Activated CD4-positive, alpha-beta T cell treated with anti-CD3 and anti-CD28 coated beads for 4 hours (primary cell): ENCODE measurements at places on chromosomes 11 and 22.

DNA sequence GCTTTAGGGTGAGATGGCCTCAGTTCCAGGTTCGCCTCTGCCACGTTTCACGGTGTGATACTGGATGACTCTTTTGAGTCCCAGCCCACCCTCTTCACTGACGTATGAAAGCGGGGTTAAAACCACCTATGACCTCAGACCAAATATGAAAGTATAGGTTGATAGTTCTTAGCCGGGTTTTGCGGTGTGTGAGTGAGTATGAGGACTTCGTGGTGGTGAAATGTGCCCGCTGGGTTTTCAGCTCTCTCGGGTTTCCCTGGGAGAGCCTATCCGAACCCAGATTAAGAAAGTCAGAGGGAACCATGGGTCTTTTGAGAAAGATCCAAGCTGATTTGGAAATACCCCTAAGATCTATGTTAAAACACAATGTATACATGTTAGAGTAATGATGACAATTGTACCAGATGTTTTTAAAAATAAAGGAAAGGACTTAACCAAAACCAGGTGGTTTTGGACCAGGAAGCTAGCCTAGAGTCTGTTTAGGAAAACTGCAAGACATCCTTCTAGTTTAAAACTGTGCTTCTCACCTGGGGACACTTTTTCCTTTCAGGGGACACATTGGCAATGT is 25.8 kb upstream of the ST3GAL4 start:
- DNase-seq = no peak

- no peak for DNase-seq
Observed at GRCh38 chr11:17682848-17683247, 36.5 kb upstream of the MYOD1 start.

DNA sequence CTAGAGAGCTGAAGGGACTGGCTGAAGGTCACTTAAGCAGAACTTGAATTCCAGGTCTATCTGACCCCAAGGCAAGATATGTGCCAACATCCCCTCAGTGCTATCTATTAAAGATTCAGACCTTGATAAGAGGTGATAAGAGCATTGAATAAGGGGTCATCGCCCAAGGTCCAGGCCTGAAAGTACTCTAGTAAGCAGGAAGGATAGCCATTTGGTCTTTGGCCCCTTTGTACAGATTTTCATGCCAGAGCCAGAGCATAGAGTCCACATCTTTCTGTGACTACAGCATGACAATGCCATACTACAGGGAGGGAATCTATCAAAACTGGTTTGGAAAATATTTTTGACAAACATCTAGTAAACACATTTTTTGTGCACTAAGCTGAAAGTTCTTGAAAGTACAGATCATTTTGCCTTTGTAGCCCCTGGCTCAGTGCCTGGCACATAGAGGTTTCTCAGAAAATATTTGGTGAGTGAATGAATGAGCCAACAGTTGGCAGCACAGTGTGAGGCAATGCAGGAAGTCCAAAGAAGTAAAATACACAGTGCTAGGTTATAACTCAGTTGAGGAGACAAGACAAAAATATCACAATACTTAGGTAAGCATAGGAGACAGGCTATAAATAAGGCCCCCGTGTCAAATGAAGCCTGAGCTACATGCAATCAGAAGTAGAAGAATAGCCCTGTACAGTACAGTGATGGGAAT is 15.1 kb upstream of the RRAS2 start:
- no peak for DNase-seq

DNA sequence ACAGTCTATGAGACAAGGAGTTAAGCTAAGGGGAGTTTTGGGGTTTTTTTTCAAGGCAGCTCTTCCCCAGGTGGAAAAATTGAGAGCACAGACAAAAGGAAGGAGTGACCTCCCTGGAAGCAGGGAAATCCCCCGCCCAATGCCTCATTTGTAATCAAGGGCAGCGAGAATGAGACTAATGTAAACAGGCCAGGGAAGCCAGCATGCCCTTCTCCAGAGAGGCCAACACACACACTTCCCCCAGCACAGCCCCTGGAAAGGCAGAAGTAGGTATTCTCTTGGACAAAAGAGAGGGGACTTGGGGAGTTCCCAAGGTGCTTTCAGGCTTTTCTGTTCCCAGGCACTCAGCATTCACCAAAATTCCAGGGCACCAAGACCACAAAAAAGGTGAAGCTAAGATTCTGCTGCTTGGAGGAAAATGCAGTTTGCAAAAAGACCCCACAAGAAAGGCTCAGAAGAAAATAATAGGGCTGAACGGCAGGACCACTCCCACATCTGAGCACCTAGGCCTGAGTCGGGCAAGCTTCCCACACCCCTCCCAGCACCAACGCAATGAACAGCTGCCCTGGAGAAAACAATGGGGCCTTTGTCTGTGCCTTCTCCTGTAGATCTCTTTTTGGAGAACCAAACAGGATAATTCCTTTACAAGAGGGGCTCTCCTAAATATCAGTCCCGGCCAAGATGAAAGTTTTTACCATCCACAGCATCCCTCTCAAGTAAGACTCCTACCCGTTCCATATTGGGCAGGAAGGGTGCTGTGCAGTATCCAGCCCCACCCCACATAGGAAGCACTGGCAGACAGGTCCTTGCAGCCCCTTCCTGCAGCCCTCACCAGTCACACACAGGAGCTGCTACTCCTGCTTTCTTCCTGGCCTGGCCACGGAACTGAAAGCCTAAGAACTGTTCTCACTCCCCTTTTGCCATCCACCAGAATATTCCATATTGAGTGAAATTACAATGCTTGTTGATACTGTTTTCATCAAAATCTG is 70.7 kb upstream of the AKIP1 start:
- no peak for DNase-seq

DNA sequence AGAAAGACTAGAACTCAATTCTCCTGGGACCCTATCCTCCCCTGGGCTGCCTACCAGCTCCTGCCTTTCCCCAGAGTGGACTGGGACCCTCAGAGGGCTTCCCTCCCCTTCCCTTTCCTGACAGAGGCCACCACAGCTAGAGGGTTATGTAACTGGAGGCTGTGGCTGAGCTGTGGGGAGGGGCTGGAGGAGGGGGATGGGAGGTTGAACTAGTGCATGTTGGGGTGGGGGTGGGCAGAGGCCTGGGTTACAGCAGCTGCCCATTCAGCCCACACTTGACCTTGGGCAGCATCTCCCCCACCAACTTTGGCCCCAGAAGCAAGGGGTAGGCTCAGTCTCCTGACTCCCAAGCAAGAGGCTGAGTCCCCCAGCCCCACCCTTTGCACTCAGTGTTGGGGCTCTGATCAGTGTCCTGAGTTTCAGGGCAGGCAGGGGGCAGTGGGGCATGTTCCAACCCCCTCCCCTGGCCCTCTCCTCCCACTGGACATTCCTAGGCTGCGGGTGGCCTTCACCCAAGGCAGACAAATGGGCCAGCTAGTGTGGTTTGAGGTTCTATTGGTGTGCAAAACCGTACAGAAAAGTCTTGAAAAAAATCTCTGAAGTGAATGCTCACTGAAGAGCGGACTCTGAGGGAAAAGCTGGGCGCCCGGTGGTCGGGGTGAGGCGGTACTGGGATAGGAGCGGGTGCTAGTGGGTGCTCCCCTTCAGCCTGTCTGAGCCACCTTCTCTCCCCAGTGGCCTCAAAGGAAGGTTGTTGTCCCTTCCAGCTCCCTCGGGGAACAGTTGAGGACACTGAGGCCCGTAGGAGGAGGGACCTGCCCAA is 3.8 kb downstream of the KCNC1 start:
- no peak for DNase-seq

DNA sequence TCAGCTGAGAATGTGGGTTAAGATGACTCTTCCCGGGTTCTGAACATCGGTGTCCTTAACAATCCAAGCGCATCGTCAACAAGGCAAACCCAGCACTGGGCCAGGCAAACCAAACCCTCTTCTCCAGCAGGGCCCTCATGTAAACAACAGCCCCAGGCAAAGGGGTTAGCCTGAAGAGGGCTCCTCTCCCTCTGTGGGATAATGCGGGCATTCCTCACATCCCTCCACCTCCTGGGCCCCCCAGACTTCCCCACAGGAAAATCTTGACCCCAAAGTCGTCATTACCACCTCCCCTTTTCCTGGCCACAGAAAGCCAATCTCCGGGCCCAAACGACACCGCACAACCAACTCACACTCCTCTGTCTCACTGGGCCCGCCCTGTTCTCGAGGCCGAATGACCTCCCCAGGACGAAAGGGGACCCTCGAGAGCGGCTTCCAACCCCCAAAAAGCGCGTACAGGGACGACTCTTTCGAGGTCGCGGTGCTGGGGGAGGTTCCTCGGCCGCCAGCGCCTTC is 566 bp downstream of the DDB1 start:
- DNase-seq = no peak

- no peak for DNase-seq
Observed at GRCh38 chr11:108734283-108734682, 69.4 kb downstream of the DDX10 start.

DNA sequence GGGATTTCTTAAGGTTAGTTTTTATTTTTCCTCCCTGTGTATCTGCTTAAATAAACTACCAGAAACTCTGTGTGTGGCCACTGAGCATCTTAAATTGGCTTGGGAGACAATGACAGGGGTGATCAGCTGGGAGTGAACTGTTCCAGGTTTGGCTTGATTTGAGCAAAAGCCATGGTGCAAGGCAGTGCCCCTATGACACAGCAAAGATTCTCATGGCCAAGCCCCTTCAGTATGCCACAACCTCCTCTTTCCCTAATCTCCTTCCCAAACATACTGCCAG is 370.5 kb downstream of the SOX6 start:
- DNase-seq = no peak

- DNase-seq = peak; percentile 83
Observed at GRCh38 chr11:18720808-18721560, 5.0 kb downstream of the IGSF22 start.

DNA sequence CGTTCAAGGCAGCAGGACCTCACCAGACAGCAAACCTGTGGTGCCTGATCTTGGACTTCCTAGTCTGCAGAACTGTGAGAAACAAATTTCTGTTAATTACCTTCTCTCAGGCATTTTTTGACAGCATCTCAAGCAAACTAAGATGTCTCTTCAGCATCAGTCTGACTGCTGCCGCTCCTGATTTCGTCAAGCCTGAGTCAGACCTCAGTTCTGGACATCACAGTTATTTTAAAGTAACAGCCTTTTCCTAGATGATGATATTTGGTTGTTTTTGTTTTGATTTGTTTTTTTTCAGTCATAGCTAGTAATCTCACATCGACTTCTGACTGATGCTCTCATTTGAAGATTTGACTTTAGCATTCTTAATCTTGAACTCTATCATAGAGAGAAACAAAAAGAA is 71.9 kb downstream of the BLID start:
- DNase-seq = no peak

GRCh38 chr11:82631722-82632630 is 101.7 kb downstream of the FAM181B start:
- no peak for DNase-seq
